ENCODE measurements at places on chromosomes 11 and 22.

- no peak for DNase-seq
Observed at GRCh38 chr11:131534611-131535010, 164.2 kb downstream of the NTM start.

DNA sequence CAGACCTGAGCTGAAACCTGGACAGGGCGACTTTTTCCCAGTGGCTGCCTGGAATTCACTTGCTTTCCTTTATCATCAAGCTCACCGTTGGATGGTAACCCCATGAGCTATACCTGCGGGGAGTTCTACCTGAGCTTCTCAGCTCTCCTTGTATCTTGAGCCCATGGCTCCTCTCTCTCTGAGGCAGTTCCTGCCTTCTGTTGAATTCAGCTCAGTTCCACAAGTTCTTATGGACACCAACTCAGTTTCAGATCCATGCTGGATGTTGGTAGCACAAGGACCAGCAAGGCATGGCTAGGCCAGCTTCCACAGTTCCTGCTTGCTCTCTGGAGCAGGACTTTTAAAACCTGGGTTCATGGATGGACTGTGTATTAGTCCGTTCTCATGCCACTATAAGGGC is 58.3 kb upstream of the AMPD3 start:
- DNase-seq: no peak

- DNase-seq: no peak
Observed at GRCh38 chr11:28259177-28259843, 151.1 kb downstream of the METTL15 start.

DNA sequence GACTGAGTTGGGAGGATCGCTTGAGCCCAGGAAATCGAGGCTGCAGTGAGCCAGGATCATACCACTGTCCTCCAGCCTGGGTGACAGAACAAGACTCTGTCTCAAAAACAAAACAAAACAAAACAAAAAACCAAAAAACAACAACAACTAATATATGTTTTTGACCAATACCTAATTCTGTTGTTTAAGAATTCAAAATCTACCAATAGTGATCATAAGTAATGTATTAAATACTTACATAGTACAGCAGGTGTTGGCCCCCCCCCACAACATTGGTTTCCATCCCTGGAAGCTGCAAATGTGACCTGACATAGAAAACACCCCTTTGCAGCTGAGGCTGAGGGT is 74.7 kb downstream of the KCNQ1 start:
- no peak for DNase-seq

- peak; percentile 81 for DNase-seq
Observed at GRCh38 chr22:29306175-29306834, at the start of gene GAS2L1. TSS of gene GAS2L1 (plus strand) at chr22:29306650. CDS start at chr22:29308106, 1,456 bp downstream.

DNA sequence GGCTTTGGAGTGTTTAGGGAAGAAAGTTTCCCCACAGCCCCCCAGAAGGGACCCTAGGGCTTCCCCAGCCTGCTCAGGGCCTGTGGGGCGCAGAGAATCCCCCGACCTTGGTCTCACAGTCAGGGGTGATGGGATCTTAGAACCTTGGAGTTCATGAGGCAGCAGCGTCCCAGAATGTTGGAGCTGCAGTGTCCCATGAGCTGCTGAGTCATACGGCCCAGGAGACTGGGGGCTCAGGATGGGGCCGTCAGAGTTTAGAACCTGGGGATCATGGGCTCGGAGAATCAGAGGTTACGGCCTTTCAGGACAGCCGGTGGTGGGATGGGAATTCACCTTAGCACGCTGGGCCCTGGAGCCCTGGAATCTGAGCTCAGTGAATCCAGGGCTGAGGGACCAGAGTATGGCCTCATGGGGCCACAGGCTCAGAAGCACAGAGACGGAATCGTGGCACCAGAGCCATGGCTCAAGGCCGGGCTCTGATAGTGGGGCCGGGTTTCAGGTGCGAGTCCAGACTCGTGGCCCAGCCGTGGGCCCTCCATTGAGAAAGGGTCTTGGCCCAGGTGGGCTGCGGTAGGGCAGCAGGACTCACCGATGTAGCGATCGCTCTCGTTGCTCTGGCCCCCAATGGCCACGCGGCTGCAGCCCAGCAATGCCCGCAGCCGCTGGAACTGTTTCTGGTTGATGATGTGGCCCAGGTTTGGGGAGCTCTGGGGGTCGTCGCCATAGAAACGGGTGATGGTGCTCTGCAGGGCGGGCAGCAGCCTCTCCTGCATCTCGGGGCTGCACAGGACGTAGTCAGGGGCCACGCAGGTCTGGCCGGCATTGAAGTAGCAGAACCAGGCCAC is 9.5 kb downstream of the ALDH3B2 start:
- no peak for DNase-seq

All from foreskin melanocyte (primary cell).